ENCODE measurements at places on chromosomes 2 and 18.
A peak's percentile ranks its signal among the peaks of the same experiment; 100 is the strongest.

DNA sequence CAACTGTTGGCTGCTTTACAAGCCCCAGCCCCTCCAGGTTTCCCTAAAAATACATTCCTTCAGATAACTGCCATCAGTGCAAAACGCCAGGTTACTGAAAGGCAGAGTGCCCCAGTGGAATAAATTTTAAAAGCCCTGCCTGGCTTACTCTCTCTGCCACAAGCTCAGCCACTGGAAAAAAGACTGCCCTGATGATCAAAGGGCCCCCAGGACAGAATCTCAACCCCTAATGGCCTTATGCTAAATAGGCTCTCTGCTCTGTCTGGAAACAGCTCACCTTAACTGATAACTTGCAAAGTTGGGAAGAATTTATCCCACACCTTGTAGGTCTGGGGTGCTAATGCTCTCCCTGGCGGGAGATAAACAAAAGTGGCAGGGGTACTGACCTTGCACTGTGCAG, 33.9 kb downstream of the CFAP53 start:
- DNase-seq: no peak

DNA sequence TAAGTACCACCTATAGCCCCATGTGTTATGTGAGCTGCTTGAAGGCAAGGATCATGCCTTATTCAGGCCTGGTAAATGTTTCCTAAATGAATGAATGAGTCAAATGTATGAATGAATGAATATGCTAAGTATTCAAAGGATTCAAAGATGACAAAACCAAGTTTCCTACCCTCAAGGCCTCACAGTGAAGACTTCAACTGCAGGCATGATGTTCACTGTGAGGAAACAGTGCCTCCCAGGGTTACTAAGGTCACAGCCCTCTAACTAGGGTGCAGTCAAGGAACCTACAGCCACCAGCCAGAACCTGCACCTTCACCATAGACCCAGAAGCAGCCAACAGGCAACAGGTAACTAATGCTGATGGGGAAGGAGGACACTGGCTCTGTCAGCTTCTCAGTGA, 69.3 kb downstream of the SUMO1 start:
- no peak for DNase-seq

- DNase-seq: no peak
Measured at GRCh38 chr2:58638256-58638805, 397.2 kb upstream of the FANCL start.

- no peak for DNase-seq
Measured at GRCh38 chr2:10064932-10065772, 15.1 kb downstream of the CYS1 start.

- no peak for DNase-seq
Measured at GRCh38 chr18:46675112-46675511, 18.1 kb upstream of the LOXHD1 start.

DNA sequence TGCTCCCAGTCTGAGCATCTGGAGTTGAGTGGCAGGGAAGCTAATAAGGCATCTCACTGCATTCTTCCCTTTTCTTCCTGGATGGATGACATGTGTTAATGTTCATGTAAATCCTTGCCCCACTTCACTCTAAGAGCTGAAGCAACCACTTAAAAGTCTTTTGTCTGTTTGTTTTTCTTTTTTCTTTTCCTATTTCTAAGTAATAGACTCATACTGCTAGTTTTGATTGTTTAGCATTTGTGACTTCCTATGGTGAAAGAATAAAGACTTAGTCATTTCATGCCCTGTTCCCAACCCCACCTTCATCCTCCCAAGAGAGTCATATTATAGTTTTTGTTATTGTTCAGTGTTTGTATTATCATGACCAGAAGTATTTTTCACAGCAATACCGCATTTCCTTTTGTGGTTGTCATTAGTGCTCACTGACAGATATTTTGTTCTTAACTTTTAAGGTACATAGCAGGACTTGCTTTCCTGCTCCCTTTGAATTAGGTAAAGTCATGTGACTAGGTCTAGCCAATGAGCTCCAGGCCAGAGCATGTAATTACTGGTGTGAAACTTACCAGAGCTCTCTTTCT, 18.1 kb upstream of the SPP2 start:
- no peak for DNase-seq

DNA sequence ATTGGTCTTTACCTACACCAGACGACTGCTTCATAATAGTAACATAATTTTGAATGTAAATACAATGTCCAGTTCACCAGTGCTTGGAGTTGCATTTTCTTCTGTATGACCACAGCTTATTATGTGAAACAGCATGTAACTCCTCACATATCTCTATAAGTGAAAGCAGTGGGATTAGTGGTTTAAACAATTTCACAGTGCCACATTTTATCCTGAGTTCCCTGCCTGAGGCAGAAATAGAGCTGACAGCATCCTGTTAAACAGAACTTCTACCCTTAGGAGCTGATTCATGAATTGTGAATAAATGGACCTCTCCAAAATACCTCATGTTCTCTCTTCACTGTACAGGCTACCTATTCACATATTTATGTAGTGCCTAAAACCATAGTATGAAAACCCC, 542.3 kb upstream of the VWC2L start:
- DNase-seq: peak; percentile 76

- DNase-seq: no peak
Measured at GRCh38 chr2:37802899-37803379, 122.1 kb upstream of the RMDN2 start.

DNA sequence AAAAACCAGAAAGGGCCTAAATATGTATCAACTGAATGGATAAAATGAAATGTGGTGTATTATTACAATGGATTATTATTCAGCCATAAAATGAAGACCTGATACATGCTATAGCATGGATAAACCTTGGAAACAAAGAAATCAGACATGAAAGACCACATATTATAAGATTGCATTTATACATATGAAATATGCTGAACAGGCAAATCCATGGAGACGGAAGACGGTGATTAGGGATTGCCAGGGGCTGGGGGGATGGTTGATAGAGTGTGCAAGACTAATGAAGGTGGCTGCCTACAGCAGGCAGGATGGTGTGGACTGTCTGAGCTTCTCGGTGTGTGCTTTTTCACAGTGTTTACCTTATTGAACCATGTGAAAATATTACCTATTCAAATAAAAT, 11.4 kb upstream of the AFG3L2 start:
- no peak for DNase-seq

DNA sequence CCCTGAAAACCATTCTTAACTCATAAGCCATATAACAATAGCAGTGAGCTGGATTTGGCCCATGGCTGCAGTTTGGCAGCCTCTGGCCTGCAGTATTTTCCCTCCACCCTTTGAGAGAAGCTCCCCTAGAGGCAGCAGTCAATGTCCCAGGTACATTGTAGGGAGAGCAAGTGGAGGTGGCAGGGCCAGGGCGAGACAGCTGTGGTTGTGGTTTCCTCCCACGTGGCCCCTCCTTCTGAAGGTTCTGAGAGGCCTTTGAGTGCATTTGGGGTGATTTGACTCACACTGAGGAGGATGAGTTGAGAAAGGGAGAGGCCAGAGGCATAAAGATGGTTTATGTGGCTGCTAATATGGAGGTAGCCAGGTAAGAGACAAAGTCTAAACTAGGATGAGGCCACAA, 45.5 kb upstream of the LDAH start:
- no peak for DNase-seq

- no peak for DNase-seq
Measured at GRCh38 chr2:134718023-134718816, 580 bp downstream of the TMEM163 start.

DNA sequence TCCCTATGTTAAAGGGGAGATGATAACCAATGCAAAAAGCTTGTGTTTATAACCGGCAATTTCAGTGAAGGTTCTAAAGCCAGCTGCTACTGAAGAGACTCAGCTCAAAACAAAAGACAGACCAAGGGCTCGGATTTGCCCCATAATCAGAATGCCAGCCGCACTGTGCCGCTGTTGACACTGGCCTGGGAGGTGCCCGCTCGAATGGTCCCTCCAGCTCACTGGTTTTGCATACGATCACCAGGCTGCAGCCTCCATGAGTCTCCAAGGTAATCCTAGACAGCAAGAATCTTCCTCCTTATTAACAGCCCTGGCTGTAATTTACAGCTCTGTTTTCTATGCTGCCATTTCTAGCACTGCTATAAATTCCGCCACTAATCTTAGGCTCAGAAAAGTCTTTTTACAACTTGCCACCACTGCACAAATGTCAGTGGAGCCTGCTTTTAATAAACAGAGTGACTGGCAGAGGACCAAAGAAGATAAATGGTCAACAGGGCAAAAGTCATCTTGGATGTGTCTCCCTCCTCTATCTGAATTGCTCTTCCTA, 155.7 kb upstream of the SH3BP4 start:
- DNase-seq: no peak

DNA sequence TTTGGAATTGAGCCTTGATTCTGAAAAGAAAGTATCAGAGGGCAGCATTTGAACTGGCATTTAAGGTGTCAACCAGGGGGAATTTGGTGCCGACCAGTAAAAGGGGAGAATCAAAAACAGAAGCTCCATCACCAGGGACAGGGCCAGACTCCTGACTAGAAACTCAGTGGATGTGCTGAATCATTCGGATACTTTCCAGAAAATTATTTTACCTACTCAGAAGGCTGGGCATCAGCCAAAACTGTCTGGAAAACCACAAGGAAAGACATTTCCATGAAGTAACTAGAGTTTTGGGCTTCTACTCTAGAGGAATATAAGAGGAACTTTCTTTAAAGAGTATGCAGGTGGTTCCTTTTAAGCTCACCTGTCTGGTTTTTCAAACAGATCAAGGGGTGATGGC, 756.6 kb downstream of the RNF144A start:
- no peak for DNase-seq

- no peak for DNase-seq
Measured at GRCh38 chr18:79723036-79723435, 43.4 kb downstream of the CTDP1 start.

GRCh38 chr2:53575721-53576124, 191.9 kb upstream of the CHAC2 start:
- no peak for DNase-seq

- no peak for DNase-seq
Measured at GRCh38 chr2:85133751-85134254, 611 bp downstream of the TCF7L1 start.

DNA sequence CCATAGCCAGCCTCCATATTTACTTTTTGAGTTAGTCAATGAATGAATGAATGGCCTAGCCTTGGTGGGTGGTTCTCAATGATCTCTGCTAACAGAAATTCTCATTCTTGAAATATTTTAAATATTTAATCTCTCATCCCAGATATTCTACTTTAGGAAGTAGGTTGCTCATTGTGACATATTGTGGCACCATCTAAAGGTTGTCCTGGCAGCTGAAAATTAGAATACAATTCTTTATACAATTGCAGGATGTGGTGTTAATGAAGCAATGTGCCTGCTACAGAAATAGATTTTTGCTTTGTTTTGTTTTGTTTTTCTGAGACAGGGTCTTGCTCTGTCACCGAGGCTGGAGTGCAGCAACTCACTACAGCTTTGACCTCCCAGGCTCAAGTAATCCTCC, 35.8 kb downstream of the SCG2 start:
- no peak for DNase-seq

Measured in SK-N-MC (cell line).